Urothelium cell line (cell line): ENCODE measurements at places on chromosomes 16 and 17.
A peak's percentile ranks its signal among the peaks of the same experiment; 100 is the strongest.

GRCh38 chr17:17887752-17888304 lies 51.0 kb upstream of the SREBF1 start:
- DNase-seq, result no peak

GRCh38 chr16:85610446-85611193 lies 2.5 kb upstream of the GSE1 start:
- DNase-seq, result peak; percentile 90

GRCh38 chr16:25184771-25185170 lies 32.0 kb upstream of the AQP8 start:
- no peak for DNase-seq

DNA sequence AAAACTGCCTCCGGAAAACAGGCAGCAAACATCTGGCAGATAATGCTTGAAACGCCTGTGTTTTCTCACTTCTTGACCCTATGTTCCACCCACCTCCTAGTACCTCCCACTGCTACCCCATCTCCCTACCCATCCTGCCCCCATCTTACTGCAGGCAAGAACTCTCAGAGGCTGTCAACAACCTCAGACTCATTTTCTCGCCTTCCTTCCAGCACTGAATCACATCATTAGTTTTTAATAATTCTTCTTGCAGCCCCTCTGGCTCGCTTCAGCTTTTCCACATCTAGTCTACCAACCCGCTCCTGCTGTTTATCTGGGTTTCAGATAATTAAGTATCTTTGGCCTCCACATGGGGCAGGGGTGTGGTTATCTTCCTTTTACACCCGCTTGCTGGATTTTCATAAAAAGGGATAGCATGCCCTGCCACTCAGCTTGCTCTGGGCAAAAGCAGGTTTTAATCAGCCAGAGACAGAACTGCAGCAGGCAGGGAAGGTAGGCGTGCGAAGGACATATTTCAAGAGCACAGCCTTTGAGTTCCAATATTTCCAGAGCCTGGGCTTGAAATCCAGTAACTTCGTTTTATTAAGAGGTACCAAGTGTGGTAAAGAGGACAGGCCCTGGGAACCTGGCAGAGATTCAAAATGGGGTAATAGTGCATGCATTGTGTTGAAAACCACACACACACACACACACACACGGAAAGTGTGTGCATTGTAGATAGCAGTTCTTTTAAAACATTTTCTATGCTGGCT lies 87.5 kb downstream of the BMERB1 start:
- no peak for DNase-seq

GRCh38 chr17:11493936-11494335 lies 104.3 kb upstream of the DNAH9 start:
- no peak for DNase-seq

GRCh38 chr17:70956726-70957125 lies 787.4 kb downstream of the KCNJ2 start:
- DNase-seq, result no peak

DNA sequence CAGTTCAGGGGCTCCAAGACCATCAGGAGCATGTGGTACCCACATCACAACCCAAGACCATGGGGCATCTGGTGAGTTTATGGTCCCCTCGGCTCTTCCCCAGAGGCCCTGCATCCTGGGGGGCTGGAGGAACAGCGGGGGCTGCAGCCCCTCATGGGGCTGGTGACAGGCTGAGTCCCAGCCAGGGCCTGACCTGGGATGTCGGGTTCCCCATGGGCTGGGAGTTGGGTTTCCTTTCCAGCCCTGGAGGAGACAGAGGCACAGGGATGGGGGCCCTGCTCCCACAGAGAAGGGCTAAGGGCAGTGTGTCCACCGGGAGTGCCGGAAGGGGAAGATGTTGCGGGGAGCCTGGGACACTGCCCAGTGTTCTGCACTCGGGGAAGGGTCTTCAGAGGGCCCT lies 82.4 kb downstream of the GOSR1 start:
- DNase-seq, result no peak

GRCh38 chr16:86520317-86521210 lies 10.2 kb downstream of the FOXF1 start:
- DNase-seq, result no peak

DNA sequence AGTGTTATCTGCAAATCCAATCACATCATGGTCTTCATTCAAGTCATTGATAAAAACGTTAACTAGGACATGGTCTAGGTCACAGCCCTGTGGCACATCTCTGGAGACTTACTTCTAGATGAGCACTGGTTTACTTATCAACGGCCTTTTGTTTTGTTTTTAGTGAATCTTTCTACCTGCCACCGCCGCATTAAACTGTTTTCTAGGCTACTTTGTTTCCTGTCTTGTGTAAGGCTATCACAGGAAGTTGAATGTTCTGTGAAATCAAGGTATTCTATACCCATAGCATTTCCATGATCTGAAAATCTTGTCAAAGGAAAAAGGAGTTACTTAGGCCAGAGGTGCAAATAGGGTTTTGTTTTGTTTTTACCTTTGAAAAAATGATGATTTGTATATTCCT lies 26.9 kb downstream of the SOCS3 start:
- DNase-seq, result no peak

DNA sequence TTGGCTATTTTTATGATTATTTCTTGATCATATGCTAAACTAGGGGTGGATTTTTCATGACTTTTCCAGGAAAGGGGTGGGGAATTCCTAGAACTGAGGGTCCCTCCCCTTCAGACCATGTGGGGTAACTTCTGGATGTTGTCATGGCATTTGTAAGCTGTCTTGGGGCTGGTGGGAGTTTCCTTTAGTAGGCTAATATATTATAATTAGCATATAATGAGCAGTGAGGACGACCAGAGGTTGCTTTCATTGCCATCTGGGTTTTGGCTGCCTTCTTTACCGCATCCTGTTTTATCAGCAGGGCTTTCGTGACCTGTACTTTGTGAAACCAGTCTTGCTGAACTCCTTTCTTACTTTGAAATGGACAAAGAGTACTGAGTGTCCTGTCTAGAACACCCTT lies 40.4 kb upstream of the ABCA5 start:
- DNase-seq, result no peak

DNA sequence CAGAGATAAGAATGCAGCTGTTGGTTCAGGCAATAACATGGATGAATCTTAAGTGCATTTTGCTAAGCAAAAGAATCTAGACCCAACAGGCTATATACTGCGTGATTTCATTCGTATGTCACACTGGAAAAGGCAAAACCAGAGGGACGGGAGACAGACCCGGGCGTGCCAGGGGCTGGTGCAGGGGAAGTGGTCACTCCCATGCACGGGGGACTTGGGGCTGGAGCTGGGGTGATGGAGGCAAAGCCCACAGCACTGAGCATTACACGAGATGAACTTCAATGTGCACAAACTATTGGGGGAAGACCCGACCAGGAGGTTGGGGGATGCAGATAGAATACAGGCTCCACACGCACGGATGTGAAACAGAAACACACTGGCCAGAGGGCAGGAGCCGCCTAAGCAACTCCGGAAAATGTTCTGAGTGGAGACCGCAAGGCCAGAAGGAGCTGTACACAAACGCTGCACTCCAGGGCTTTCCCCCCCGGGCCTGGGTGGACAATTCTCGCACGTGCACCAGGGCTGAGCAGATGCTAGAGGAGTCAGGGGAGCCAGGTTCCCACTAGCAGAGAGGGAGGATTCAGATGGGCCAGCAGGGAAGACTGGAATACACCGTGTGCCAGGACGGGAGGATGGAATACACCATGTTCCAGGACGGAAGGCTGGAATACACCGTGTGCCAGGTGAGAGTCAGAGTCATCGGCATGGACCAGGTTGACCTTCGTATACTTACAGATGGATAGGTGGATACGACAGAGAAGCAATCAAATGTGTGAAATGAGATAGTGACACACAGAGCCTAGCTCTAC lies 11.3 kb downstream of the LMF1 start:
- no peak for DNase-seq

GRCh38 chr16:82082543-82083244 lies 47.6 kb downstream of the HSD17B2 start:
- peak; percentile 70 for DNase-seq

GRCh38 chr17:29155227-29155965 lies 24.8 kb downstream of the MYO18A start:
- peak; percentile 85 for DNase-seq

GRCh38 chr16:16007743-16008111 lies 58.3 kb downstream of the ABCC1 start:
- DNase-seq, result no peak

- no peak for DNase-seq
Observed at GRCh38 chr17:73759324-73759723, 115.1 kb upstream of the SDK2 start.

- no peak for DNase-seq
Observed at GRCh38 chr16:74991593-74992403, 6.9 kb upstream of the WDR59 start.

GRCh38 chr16:31187808-31188189 lies 7.9 kb downstream of the FUS start:
- no peak for DNase-seq

- no peak for DNase-seq
Observed at GRCh38 chr17:81960130-81960958, 643 bp downstream of the NOTUM start.

DNA sequence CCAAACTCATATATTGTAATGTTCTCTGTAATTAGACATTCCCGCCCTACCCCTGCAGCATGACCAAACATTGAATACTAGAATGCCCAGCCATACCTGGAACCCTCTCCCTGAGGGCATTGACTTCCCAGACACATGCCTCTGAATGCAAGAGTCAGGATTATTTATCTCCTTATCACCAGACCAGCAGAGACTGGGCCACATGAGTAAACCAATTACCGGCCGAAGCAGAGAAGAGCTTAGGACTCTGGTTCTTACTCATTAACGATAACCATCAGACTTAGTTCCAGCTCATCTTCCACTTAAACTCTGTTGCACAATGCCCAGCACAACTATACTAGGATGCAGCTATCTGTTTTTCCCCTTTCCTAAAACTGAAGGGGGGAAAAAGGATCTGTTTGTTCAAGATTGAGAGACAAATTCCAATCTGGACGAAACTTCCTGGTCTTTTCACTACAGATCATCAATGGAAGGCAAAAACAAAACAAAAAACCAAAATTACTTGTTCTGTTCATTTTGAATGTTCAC lies 88.2 kb upstream of the CORO6 start:
- no peak for DNase-seq

- DNase-seq, result no peak
Observed at GRCh38 chr17:47708864-47709541, 15.0 kb downstream of the TBKBP1 start.

DNA sequence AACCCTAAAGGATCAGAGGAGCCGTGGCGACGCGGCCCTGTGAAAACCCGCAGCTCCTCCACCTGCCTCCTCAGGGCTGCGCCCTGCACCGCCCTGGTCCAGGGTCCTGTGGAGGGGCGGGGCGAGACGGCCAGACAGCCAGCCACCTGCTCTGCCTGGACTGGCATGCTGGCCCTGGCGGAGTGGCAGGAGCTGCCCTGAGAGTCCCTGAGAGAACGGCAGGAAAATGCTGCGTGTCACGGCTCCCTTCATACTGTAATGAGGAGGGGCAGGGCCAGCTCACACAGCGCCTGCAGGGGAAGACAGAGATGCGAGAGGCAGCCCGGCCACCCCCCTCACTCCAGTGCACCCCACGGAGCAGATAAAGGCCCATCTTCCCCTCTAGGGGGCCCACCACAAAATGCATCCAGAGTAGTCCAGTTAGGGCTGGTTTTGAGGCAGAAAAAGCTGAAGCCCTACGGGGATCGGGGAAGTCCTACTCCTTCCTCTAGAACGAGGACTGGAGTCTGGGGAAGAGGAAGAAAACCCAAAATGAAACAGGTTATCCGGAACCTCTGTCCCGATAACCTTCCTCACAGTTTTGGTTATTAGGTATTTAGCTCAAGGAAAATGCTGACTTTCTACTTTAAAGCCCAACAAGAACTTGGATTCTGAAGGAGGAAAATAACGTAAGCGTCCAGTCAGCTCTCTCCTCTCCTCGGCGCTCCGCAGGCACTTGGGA lies 97.6 kb upstream of the DNAH17 start:
- DNase-seq, result no peak

- DNase-seq, result no peak
Observed at GRCh38 chr16:7271486-7271885, 61.2 kb upstream of the RBFOX1 start.

DNA sequence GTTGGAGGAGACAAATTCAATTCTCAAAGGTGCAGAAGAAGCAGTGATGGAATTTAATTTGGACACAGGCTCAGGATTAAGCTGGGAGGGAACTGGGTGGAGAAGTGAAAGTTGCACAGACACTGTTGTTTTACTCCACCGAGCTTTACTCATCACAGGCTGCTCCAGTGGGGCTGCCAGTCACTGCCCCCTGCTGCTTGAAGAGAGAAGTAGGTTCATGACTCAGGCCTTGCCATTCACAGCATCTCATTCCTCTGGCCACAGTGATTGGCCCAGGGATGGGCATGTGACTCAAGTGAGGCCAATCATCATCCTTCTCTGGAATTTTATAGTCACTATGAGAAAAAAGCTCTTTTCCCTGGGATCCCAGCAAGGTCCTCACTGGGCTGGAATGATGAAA lies 11.8 kb downstream of the GNAO1 start:
- DNase-seq, result peak; percentile 26

- DNase-seq, result peak; percentile 27
Observed at GRCh38 chr17:3012926-3013581, 50.4 kb downstream of the OR1D5 start.

DNA sequence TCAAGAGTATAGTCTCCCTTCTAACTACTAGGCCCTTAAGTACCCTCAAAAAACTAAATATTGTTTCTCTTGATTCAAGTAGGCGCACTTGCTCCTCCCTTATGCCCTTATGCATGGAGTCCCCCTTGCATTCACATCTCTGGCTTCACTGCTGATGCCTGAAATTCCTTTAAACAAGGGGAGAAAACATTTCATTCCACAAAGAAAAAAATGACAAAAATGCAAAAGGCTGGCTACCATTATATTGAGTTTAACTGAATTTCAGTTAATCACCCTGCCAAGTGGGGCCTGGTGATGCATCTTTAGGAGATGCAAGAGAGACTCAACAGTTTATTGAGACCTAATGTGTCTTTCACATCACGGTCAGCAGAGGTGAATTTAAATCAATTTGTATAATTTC lies 35.6 kb downstream of the CRLF3 start:
- no peak for DNase-seq

- peak; percentile 87 for DNase-seq
Observed at GRCh38 chr16:67562526-67562917, at the start of gene CTCF. CTCF (plus strand) TSS chr16:67562526; CDS start chr16:67610833, 48,307 bp downstream.

- DNase-seq, result no peak
Observed at GRCh38 chr17:69048634-69049033, 12.1 kb downstream of the ABCA9 start.

GRCh38 chr17:17540278-17540906 lies 44.2 kb upstream of the RASD1 start:
- DNase-seq, result no peak

DNA sequence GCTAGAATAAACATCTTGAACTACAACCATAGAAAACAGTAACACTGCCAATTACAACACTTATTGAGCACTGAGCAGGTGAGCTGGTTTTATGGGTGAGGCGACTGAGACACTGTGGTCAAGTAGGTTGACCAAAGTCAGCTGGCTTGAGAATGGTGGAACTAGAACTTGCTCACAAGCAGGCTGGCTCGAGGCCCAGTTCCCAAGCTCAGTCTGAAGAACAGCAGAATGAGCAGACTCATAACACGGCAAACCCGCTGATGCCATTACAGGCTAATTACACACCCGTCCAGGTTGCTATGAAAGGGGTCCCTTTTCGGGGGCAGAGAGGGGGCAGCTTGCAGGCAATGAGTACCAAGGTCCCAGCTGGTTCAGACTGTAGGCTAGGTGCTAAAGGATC lies 6.5 kb downstream of the ZZEF1 start:
- no peak for DNase-seq

GRCh38 chr17:1627182-1627981 lies 1.3 kb downstream of the SLC43A2 start:
- no peak for DNase-seq

GRCh38 chr17:15238057-15238456 lies 27.1 kb downstream of the PMP22 start:
- DNase-seq, result no peak
